ENCODE measurements at places on chromosomes 3 and 15. TPM values are rescaled to one million over a fixed set of nuclear protein-coding genes. Genes with fewer than 3 reads are reported as not detected.

Gene PSTPIP1
- not detected for total RNA-seq

Gene TIMP4
- 17.1 TPM for total RNA-seq

Gene MINAR1
- total RNA-seq: 0.36 TPM

Gene ATR
- total RNA-seq: 9.2 TPM

Gene PAQR5
- total RNA-seq: 6.5 TPM

Measured in cardiac atrium fibroblast (primary cell).